Uterus (tissue), 4 donors: ENCODE measurements at places on chromosomes 6 and 20.

- no peak overlapping the region for H3K27ac ChIP-seq
- no peaks in the 10 kb centered on the region for H3K27me3 ChIP-seq
- H3K4me1 ChIP-seq, result no peaks in the 10 kb centered on the region
- no peak overlapping the region for H3K4me3 ChIP-seq
- H3K36me3 ChIP-seq, result no peaks in the 10 kb centered on the region
Measured at GRCh38 chr20:846894-847278, 13.4 kb downstream of the FAM110A start.

- DNase-seq, result no peak
- no peaks in the 10 kb centered on the region for H3K27me3 ChIP-seq
- no peaks in the 10 kb centered on the region for H3K36me3 ChIP-seq
- H3K27ac ChIP-seq, result no peak overlapping the region
Measured at GRCh38 chr6:47967843-47968242, 143.2 kb downstream of the PTCHD4 start.

DNA sequence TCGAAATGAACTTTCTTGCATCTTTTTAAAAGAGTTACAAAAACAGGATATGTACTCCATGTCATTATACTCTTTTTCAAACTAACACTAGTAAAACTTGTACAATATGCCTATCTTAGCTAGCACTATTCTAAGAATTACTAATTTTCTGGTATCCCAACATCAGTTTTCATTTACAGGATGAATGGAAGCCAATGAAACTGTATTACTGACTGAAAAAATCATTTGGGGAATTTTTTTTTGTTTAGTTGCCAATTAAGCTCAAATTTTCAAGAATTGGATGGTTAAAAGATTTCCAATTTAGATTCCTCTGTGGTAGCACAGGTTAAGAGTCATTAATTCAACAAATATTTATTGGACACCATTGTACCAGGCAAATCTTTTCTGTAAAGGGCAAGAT is 30.7 kb downstream of the TASP1 start:
- no peaks in the 10 kb centered on the region for H3K4me1 ChIP-seq
- H3K27me3 ChIP-seq, result no peaks in the 10 kb centered on the region
- DNase-seq, result no peak
- no peak overlapping the region for H3K27ac ChIP-seq
- no peaks in the 10 kb centered on the region for H3K36me3 ChIP-seq
- no peak overlapping the region for H3K4me3 ChIP-seq

DNA sequence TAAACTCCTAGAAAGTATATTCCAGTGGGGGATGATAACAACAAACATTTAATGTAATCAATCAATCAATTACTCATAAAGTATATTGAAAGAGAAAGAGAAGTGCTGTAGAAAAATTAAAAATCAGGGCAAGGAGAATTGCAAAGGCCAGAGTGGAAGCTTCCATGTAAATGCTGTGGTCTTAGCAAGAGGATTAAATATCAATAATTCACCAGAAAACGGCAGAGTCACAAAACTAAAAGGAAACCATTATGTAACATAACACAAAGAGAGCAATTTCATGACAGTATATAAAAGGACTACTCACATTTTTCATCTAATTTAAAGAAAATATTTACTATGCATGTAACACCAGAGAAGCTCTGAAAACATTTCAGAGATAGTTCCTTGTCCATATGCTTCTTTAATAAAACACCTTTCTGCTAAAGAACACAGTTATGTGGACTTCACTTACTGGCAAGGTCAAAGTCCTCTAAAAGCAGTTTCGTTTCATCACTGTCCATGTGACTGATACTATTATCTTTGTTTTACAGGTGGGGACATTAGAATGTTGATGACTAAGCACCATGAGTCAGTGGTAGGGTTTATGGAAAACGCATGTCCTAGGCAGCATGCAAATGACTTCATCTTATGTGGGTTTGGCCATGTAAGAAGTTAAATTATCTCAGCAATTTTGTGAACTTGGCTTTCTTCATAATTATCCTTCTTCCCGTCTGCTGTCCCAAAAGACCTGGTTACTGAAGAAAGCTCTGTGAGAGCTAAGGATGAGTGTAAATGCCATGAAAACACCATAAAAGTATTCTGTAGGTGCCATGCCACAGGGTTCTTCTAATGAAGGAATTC is 185.8 kb upstream of the TENT5A start:
- no peak overlapping the region for H3K27ac ChIP-seq
- H3K4me1 ChIP-seq, result no peaks in the 10 kb centered on the region
- no peaks in the 10 kb centered on the region for H3K36me3 ChIP-seq
- no peak overlapping the region for H3K4me3 ChIP-seq
- H3K27me3 ChIP-seq, result no peaks in the 10 kb centered on the region

GRCh38 chr20:38473367-38473795 is 738 bp downstream of the RALGAPB start:
- DNase-seq, result no peak
- H3K4me1 ChIP-seq, result no peaks in the 10 kb centered on the region
- H3K27ac ChIP-seq, result peak overlapping the region; percentile 82
- H3K27me3 ChIP-seq, result no peaks in the 10 kb centered on the region

DNA sequence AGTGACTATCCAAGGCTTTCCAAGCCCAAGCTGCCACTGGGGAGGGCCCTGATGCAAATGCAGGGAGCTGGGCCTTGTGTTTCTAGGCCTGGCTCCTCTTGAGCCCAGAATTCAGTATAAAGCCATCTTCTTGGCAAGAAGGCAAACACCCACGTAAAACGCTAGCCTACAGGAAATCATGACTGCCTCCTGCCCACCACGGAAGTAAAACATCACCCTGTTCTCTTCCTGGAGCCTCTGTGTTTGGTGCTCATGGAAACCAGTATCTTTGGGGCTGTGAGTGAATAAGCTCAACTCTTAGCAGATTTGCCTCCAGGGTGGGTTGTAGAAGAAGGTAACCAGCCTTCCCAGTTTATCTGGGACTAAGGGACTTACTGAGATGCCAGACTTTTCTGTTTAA is 271.0 kb downstream of the ZNF217 start:
- no peak overlapping the region for H3K27ac ChIP-seq
- H3K4me1 ChIP-seq, result no peaks in the 10 kb centered on the region
- H3K36me3 ChIP-seq, result no peaks in the 10 kb centered on the region
- no peak for DNase-seq
- H3K27me3 ChIP-seq, result no peaks in the 10 kb centered on the region

- peak overlapping the region; percentile 72 for H3K27ac ChIP-seq
- DNase-seq, result peak; percentile 90
- H3K4me1 ChIP-seq, result peaks cover 5% of the 10 kb centered on the region
- no peaks in the 10 kb centered on the region for H3K27me3 ChIP-seq
Measured at GRCh38 chr20:45358282-45359068, 4.5 kb upstream of the SYS1 start.

GRCh38 chr6:81696524-81696923 is 56.0 kb downstream of the TENT5A start:
- DNase-seq, result no peak
- H3K4me1 ChIP-seq, result peaks cover 7% of the 10 kb centered on the region
- H3K36me3 ChIP-seq, result no peaks in the 10 kb centered on the region
- H3K27me3 ChIP-seq, result no peaks in the 10 kb centered on the region

GRCh38 chr6:36343109-36343680 is 6.5 kb upstream of the BNIP5 start:
- H3K4me1 ChIP-seq, result no peaks in the 10 kb centered on the region
- H3K36me3 ChIP-seq, result no peaks in the 10 kb centered on the region
- no peaks in the 10 kb centered on the region for H3K27me3 ChIP-seq
- no peak for DNase-seq
- H3K27ac ChIP-seq, result no peak overlapping the region

- no peak for DNase-seq
- peak overlapping the region; percentile 51 for H3K27ac ChIP-seq
- H3K36me3 ChIP-seq, result no peaks in the 10 kb centered on the region
- H3K4me1 ChIP-seq, result no peaks in the 10 kb centered on the region
- H3K4me3 ChIP-seq, result no peak overlapping the region
Measured at GRCh38 chr6:111418971-111419693, 63.9 kb downstream of the REV3L start.

GRCh38 chr6:5139828-5140771 is 55.0 kb downstream of the PPP1R3G start:
- H3K4me1 ChIP-seq, result no peaks in the 10 kb centered on the region
- H3K27ac ChIP-seq, result no peak overlapping the region
- no peaks in the 10 kb centered on the region for H3K36me3 ChIP-seq
- H3K4me3 ChIP-seq, result no peak overlapping the region

GRCh38 chr6:98014442-98015201 is 731.6 kb upstream of the MMS22L start:
- H3K27ac ChIP-seq, result no peak overlapping the region
- H3K27me3 ChIP-seq, result no peaks in the 10 kb centered on the region
- no peaks in the 10 kb centered on the region for H3K36me3 ChIP-seq
- DNase-seq, result no peak

DNA sequence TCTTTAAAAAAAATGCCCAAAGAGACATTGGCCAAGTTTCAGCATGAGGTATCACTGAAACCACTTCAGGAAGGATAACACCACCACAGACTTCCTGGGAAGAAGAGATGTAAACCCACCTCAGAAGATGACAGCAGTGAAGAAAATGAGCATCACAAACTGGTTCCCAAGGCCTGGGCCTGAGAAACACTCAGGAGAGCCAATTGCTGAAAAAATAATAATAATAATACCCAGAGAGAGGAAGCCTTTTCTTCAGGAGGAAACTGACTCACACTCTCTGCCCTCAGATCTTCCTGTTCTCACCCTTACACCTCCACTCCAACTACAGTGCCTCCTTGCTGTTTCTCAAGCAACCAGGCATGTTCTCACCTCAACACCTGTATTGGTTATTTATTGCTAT is 68.1 kb upstream of the MAFB start:
- no peak for DNase-seq
- H3K36me3 ChIP-seq, result no peaks in the 10 kb centered on the region
- H3K27me3 ChIP-seq, result no peaks in the 10 kb centered on the region
- no peak overlapping the region for H3K4me3 ChIP-seq
- no peak overlapping the region for H3K27ac ChIP-seq
- no peaks in the 10 kb centered on the region for H3K4me1 ChIP-seq

- H3K4me1 ChIP-seq, result no peaks in the 10 kb centered on the region
- no peak overlapping the region for H3K27ac ChIP-seq
- H3K4me3 ChIP-seq, result no peak overlapping the region
- H3K36me3 ChIP-seq, result no peaks in the 10 kb centered on the region
- H3K27me3 ChIP-seq, result no peaks in the 10 kb centered on the region
Measured at GRCh38 chr20:36532822-36533221, 8.5 kb upstream of the MYL9 start.

DNA sequence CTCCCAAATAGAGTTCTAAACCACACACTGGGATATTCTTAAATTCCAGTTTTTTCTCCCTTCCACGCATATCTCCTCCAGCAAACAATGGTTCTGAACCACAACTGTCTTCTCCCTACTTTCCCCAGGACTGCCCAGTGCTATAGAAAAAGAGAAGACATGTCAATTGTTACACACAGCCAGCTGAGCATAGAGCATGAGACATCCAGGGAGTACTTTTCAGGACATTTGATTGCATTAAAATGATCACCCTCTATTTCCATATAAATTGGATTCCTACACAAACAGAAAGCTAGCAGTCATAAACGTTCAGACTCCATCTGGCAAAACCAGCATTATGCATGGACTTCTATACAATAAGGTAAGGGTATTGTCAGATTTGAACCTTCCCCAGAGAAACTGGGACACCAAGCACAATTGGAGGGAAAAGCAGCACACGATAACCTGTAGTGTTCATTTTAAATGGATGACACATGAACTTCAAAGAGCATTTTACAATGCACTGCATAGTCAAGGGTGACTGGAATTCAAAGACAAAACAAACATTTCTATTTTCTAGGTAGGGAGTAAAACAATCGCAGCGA is 93.1 kb upstream of the HEY2 start:
- H3K27ac ChIP-seq, result no peak overlapping the region
- no peak for DNase-seq
- no peaks in the 10 kb centered on the region for H3K36me3 ChIP-seq

DNA sequence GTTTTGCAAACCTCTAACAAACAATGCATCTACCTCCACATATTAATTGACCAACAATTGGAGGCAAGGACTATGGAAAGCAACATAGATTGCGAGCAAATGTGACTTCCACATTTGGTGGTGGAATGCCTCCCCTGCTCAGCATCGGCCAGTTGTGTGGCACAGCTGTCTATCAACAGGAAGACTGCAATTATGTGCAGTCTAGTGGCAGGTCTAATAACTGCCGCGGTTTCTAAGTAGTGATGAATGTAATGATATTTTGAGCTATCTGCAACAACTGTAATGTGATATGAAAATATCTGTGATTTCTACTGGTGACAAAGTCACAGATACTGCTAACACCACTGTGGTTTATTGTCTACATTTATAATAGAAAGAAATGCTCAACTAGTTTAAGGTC is 56.8 kb downstream of the NCR2 start:
- no peaks in the 10 kb centered on the region for H3K36me3 ChIP-seq
- no peaks in the 10 kb centered on the region for H3K27me3 ChIP-seq
- DNase-seq, result no peak

GRCh38 chr20:38372806-38373205 is 26.5 kb downstream of the LBP start:
- no peak for DNase-seq
- H3K27me3 ChIP-seq, result no peaks in the 10 kb centered on the region
- no peak overlapping the region for H3K27ac ChIP-seq
- no peaks in the 10 kb centered on the region for H3K36me3 ChIP-seq
- no peak overlapping the region for H3K4me3 ChIP-seq

GRCh38 chr6:106670236-106670635 is 40.9 kb downstream of the QRSL1 start:
- H3K4me1 ChIP-seq, result no peaks in the 10 kb centered on the region
- no peak overlapping the region for H3K4me3 ChIP-seq
- H3K36me3 ChIP-seq, result no peaks in the 10 kb centered on the region
- no peak overlapping the region for H3K27ac ChIP-seq
- DNase-seq, result no peak

DNA sequence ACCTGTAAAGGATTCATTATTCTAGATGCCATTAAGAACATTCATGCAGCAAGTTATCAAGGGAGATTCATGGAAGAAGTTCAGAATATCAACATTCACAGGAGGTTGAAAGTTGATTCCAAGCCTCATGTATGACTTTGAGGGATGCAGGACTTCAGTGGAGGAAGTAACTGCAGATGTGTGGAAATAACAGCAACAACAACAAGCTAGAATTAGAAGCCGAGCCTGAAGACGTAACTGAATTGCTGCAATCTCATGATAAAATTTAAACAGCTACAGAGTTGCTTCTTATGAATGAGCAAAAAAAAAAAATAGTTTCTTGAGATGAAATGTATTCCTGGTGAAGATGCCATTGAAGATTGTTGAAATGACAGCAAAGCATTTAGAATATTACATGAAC is 73.3 kb upstream of the NXT1 start:
- DNase-seq, result no peak
- H3K4me1 ChIP-seq, result no peaks in the 10 kb centered on the region
- H3K36me3 ChIP-seq, result no peaks in the 10 kb centered on the region
- H3K27me3 ChIP-seq, result no peaks in the 10 kb centered on the region
- no peak overlapping the region for H3K27ac ChIP-seq

- H3K4me1 ChIP-seq, result no peaks in the 10 kb centered on the region
- no peak for DNase-seq
- H3K27me3 ChIP-seq, result no peaks in the 10 kb centered on the region
- H3K4me3 ChIP-seq, result no peak overlapping the region
Measured at GRCh38 chr6:84026721-84027164, 6.8 kb upstream of the MRAP2 start.

GRCh38 chr6:121413879-121414278 is 21.6 kb upstream of the GJA1 start:
- no peaks in the 10 kb centered on the region for H3K36me3 ChIP-seq
- no peak overlapping the region for H3K27ac ChIP-seq
- H3K27me3 ChIP-seq, result no peaks in the 10 kb centered on the region
- no peak for DNase-seq
- no peak overlapping the region for H3K4me3 ChIP-seq
